ENCODE measurements at places on chromosomes 3 and 15.

GRCh38 chr3:122515870-122516269 lies 1.1 kb upstream of the KPNA1 start:
- no peak for DNase-seq

GRCh38 chr15:75149867-75150709 lies 51.6 kb upstream of the C15orf39 start:
- DNase-seq: peak; percentile 94

DNA sequence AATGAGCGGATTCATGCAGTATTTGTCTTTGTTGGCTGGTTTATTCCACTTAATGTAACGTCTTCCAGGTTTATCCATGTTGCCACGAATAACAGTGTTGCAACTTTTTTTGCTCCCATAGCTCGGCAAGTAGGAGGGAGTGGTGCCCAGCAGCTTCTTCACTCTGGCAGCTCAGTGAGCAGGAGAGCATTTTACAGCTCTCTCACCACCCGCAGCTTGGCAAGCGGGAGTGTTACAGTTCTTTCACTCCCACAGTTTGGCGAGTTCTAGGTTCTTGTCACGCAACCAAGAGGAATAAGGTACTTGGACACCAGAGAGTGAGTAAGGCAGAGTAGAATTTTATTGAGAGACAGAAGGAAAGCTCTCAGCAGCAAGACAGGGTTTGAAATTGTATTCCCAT lies 935.2 kb downstream of the TBL1XR1 start:
- no peak for DNase-seq

- DNase-seq: no peak
Measured at GRCh38 chr15:46121441-46121840, 486.6 kb downstream of the SQOR start.

GRCh38 chr15:92959219-92959618 lies 59.1 kb downstream of the CHD2 start:
- no peak for DNase-seq

DNA sequence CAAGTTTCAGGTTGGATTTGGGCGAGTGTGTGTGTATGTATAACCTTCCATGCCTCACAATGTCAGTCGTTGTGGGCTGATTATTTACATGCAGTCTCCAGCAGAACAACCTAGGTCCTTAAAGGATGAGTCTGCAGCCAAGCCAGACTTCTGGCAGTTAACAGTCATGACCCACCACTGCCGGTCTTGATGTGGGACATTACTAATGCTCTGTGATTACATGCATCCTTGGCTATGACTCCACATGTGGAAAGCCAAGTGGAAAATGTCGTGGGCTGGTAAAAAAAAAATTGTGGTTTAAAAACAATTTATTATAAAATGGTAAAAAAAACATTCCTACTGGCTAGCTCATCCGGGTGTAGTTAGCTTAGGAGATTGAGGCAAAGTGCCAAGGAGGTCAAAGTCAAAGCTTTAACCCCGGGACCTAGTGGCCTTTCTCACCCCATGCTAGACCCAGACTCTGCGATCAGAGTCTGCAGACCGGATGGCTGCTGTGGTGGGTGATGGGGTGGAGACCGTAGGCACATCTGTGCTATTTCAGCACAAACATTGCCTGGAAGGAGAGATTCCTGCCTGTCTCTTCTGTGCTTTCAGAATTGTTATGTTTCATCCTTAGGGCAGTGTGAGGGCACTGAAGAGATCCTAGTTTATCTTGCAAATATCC lies 6.8 kb downstream of the RARRES1 start:
- peak; percentile 97 for DNase-seq

DNA sequence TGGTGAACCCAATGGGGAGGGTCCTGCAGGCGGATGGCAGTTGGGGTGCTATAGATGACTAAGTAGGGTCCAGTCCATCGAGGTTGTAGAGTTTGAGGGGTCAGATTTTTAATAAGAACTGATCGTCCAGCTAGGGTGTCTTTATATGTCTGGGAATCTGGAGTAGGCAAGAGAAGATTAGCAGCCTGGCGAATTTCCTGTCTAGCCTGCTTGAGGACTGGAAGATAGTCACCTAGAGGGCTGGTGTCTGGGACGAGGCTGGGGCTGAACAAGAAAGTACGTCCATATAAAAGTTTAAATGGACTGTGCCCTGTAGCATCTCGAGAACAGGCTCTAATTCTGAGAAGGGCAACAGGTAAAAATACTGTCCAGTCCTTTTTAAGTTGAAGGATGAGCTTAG lies 6.7 kb upstream of the IP6K2 start:
- DNase-seq: no peak

DNA sequence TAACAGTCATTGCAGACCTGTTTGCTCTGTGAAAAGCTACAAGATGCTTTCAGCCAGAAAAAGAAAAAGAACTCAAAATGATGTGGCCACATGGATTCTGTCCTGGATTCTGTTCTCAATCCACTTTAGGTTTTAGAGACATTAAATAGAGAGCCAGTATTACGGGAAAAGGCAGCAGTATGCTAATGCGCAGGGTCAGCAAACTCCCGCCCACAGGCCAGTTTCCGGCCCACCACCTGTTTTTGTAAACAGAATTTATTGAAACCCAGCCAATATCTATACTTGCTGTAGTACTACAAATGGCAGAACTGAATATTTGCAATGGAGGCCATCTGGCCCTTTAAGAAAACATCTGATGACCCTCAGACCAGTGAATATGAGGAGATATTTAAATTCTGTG lies 416.1 kb downstream of the ERC2 start:
- DNase-seq: no peak

Data from ELR (cell line).